ENCODE measurements at places on chromosomes 2 and 18. TPM values are rescaled to one million over a fixed set of nuclear protein-coding genes. Genes with fewer than 3 reads are reported as not detected.

Gene PER2
- 3.0 TPM for total RNA-seq

Gene PRKAG3
- not detected for total RNA-seq

Gene WIPF1
- total RNA-seq: 6.1 TPM

Gene IL18R1
- 7.5 TPM for total RNA-seq

Gene CMPK2
- total RNA-seq: under 0.01 TPM

Gene GATA6
- total RNA-seq: 89.5 TPM

Gene MARCHF7
- 61.6 TPM for total RNA-seq

Gene MAP3K19
- not detected for total RNA-seq

Gene TTL
- total RNA-seq: 28.8 TPM

Gene CCDC148
- total RNA-seq: 0.23 TPM

Gene PROKR1
- total RNA-seq: not detected

Gene PDIA6
- 182 TPM for total RNA-seq

Gene GALNT14
- 0.09 TPM for total RNA-seq

Gene LRRC30
- not detected for total RNA-seq

Gene CTLA4
- total RNA-seq: not detected

Gene SLC11A1
- 0.35 TPM for total RNA-seq

Gene CTNNA2
- total RNA-seq: not detected

Gene C2orf80
- not detected for total RNA-seq

Gene GAL3ST2
- total RNA-seq: not detected

Gene SCYGR7
- total RNA-seq: not detected

Gene SFT2D3
- total RNA-seq: 7.8 TPM

Gene KANSL1L
- total RNA-seq: 15.9 TPM

Gene UBXN4
- total RNA-seq: 37.7 TPM

Gene RTKN
- total RNA-seq: 11.8 TPM

Gene MLPH
- total RNA-seq: 11.7 TPM

Gene SP100
- total RNA-seq: 66.1 TPM

Gene TBR1
- total RNA-seq: not detected

Gene SPP2
- not detected for total RNA-seq

Gene ZNF407
- total RNA-seq: 5.3 TPM

Gene EGR4
- not detected for total RNA-seq

Gene TRMT61B
- 28.9 TPM for total RNA-seq

Gene SLC9A4
- total RNA-seq: not detected

Gene PTPRN
- total RNA-seq: 4.6 TPM

Gene SLC30A3
- total RNA-seq: not detected

Gene COL3A1
- total RNA-seq: 8,532 TPM

Gene MBD5
- total RNA-seq: 10.2 TPM

Gene SP5
- not detected for total RNA-seq

Gene EFHD1
- total RNA-seq: 1.1 TPM

Gene ZNF514
- total RNA-seq: 6.8 TPM

Gene RND3
- 59.7 TPM for total RNA-seq

Gene IL36G
- total RNA-seq: not detected

Gene CABLES1
- 2.1 TPM for total RNA-seq

Gene BMP10
- total RNA-seq: not detected

Gene SERPINB4
- not detected for total RNA-seq

Gene VIL1
- not detected for total RNA-seq

Gene COL4A3
- total RNA-seq: not detected

Gene TMEM169
- total RNA-seq: 0.43 TPM

Gene CCL20
- 0.47 TPM for total RNA-seq

Gene RAX
- total RNA-seq: not detected

Gene PRSS56
- not detected for total RNA-seq

Gene RAD51AP2
- not detected for total RNA-seq

Gene STAM2
- 24.2 TPM for total RNA-seq

Gene SRD5A2
- total RNA-seq: not detected

Gene TMEM37
- 7.6 TPM for total RNA-seq

Gene IL37
- not detected for total RNA-seq

Gene DNAH6
- total RNA-seq: not detected

Gene RBM44
- total RNA-seq: not detected

Measured in pericardium fibroblast (primary cell).